ENCODE measurements at places on chromosomes 7 and 10.

DNA sequence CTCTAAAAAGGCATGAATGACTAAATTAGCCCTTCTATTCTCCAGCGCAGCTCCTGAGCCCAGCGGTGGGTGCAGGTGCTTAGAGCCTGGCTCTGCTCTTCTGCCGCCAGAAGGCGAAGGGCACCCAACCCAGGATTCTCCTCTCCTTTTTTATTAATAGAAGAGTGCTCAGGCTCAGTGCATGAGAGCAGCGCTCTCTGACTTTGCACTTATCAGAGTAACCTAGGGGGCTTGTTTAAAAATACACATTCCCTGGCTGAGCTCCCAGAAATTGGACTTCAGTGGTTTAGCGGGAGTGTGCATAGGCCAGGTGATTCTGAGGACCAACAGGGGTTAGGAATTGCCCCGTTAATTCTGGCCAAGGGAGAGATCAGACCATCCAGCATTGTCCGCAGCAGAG, 1.7 kb upstream of the PFKP start:
- DNase-seq: no peak

DNA sequence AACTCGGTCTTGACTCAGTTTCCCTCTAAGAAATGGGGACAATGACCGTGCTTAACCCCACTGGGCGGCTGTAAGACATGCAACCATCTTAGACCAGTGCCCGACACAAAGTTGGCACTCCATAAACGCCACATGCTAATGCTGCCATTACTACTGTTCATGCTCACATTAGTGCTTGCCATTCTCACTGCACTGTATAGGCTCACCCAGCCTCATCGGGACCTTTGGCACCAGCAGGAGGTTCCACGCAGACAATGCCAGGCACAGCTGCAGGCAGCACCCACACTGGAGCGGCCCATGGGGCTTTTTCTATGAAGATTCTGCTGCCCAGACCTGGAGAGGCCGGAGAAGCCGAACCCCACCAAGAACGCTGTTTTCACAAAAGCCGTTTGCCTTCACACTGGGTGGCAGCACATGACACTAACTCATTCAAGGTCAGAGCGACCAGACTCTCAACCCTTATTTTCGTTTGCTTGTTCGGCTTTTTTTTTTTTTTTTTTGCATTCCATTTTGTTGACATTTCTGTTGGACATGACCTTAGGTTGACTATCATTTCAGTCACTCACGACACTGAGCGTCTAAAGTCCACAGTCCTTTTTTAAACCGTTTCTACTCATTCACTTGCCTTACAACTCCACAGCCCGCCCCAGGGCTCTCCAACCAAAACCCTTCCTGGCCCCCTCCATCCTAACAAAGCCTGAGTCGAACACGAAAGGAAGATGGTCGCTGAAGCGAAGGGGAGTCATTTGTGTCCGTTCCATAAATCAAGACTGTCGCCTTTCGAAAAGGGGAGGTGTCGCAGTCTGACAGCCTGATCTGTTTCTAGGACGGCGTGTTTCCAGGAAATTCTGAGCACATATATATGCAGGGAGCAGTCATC, 124.4 kb upstream of the RNF32 start:
- DNase-seq: no peak

- DNase-seq: no peak
Measured at GRCh38 chr7:26417911-26418413, 126.3 kb downstream of the SNX10 start.

DNA sequence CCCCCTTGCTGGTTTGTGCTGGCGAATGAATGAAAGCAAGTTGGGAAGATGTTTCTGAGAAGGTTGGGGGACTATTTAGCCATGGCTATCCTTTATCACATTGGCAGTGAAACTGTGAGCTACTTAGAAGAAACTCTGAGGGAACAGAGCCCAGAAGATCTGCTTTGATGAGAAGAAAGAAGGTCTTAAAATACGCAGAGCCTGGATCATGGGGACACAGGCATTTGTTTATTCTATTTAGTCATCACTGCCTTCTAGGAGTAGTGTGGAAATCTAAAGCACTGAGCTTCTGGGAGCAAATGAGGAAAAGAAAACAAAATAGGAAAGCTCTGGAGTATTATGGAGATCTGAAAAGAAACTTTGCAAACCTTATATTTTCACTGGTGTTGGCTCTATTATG, 28.5 kb downstream of the CPED1 start:
- DNase-seq: no peak

DNA sequence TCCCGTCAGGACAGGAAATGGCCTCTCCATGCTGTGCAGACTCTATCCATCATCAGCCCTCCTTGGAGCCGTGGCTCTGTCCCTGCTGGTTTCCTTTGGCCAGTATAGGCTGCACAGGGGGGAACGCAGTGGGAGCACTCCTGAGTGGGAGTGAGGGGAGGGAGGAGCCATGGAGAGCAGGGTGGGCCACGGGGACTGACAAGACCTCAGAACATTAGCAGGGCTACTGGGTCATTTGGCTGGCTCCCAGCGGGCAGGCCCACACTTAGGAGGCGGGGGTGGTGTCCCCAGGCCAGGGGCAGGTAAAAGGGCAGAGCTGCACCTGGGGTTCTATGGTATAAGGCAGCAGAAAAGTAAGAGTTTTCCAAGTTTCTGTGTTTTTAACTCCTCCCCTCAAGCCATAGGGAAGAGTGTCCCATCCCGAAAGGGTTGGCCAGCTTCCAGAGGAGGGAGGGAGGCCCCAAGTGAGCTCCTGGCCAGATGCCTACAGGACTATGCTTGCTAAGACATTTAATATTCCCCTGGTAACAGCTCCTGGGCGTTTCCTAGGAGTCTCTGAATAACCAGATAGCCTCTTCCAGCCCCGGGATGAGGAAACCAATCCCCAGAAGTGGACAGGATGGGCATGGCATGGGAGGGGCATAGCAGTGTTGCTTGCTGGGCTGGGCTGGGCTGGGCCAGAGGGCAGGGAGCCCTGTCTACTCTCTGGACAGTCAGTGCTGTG, 5.5 kb upstream of the OPN4 start:
- DNase-seq: no peak

- DNase-seq: no peak
Measured at GRCh38 chr10:103969857-103970627, 3.1 kb downstream of the SLK start.

GRCh38 chr10:43135656-43136055, 2.6 kb upstream of the CSGALNACT2 start:
- no peak for DNase-seq

- DNase-seq: peak; percentile 20
Measured at GRCh38 chr7:76220185-76221057, 18.7 kb downstream of the SRRM3 start.
